Caudate nucleus (tissue), 63 donors: ENCODE measurements at places on chromosomes 3 and 15.

- no peak for DNase-seq
Measured at GRCh38 chr15:48361685-48362084, 30.5 kb downstream of the DUT start.

DNA sequence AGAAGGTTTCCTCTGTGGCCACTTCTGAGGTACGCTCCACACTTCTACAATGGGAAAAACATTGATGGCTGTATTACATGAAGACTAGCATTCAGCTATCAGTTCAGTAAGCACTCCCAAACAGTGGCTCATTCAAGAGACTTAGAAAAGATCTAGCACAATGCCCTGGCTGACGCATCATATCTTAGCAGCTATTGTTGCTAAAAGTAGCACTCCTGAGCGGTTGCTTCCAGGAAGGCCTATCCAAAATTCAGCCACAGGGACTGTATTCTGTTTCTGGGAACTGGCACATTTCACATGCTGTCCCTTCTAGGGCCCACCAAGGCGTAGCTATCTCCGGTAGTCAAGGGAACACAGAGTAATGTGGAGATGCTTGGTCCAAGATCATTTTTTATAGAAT lies 21.2 kb upstream of the SPRED1 start:
- DNase-seq = no peak

DNA sequence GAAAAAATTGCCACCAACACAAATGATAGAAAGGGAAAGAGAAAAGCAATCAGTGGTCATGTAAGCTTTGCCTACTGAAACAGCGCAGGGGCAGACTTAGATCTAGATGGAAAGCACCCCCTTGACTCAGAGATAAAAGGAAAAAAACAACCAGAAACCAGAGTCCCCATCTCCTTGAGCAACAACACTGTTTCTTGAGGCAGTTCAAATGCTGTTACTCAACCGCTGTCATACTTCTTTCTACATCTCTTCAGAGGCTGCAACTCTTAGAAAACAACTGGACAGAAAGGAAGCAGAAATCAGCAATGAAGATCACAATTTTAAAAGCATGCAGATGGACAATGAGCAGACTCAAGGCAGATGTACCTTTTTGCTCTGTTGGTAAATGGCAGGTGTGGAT lies 36.5 kb downstream of the FSIP1 start:
- DNase-seq = no peak

DNA sequence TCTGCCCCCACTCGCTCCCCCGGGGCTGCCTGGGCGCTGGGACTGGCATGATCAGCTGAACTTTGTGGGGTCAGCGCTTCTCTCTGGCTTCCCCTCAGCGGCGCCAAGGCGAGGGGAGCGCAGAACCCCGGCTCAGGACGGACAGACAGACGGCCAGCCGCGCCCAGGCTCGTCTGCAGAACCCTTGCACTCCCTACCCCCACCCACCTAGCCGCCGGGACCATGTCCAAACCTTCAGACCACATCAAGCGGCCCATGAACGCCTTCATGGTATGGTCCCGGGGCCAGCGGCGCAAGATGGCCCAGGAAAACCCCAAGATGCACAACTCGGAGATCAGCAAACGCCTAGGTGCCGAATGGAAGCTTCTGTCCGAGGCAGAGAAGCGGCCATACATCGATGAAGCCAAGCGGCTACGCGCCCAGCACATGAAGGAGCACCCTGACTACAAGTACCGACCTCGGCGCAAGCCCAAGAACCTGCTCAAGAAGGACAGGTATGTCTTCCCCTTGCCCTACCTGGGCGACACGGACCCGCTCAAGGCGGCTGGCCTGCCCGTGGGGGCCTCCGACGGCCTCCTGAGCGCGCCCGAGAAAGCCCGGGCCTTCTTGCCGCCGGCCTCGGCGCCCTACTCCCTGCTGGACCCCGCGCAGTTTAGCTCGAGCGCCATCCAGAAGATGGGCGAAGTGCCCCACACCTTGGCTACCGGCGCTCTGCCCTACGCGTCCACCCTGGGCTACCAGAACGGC lies 621 bp downstream of the SOX14 start:
- no peak for DNase-seq

GRCh38 chr3:113658107-113658506 lies 38.3 kb downstream of the USF3 start:
- DNase-seq = no peak

DNA sequence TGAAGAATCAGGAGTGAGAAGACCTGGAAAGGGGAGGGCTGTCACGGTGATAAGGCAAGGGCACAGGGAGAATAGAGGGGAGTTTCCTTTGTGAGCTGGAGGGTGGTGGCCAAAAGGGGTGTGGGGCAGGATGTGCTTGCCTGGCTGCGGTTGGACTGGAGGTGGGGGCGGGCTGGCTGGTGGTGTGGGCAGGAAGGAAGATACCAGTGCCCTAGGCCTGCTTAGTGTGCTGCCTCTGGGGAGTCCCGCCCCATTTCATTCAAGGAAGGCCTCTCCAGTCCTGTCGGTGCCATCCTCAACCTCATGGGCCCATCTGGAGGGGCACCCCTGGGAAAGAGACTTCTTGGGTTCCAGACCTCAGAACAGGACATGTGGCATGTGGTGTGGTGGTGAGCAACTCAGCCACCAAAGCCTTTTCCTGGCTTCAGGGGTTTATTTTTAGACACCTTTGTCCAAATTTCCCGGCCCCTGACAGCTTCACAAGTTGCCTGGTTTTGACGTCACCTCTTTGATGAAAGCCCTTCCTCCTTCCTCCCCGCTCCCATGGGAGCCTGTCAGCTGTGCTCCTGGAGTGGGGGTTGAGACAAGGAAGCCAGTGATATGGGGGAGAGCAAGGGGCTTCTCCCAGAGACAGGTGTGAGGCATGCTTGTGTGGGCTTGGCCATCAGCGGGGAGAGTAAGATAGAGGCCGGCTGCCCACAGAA lies 15.6 kb downstream of the TEX264 start:
- DNase-seq = no peak

GRCh38 chr3:4464576-4464975 lies 2.5 kb downstream of the SUMF1 start:
- DNase-seq = no peak

- no peak for DNase-seq
Measured at GRCh38 chr3:52269776-52270175, 8.7 kb downstream of the WDR82 start.

DNA sequence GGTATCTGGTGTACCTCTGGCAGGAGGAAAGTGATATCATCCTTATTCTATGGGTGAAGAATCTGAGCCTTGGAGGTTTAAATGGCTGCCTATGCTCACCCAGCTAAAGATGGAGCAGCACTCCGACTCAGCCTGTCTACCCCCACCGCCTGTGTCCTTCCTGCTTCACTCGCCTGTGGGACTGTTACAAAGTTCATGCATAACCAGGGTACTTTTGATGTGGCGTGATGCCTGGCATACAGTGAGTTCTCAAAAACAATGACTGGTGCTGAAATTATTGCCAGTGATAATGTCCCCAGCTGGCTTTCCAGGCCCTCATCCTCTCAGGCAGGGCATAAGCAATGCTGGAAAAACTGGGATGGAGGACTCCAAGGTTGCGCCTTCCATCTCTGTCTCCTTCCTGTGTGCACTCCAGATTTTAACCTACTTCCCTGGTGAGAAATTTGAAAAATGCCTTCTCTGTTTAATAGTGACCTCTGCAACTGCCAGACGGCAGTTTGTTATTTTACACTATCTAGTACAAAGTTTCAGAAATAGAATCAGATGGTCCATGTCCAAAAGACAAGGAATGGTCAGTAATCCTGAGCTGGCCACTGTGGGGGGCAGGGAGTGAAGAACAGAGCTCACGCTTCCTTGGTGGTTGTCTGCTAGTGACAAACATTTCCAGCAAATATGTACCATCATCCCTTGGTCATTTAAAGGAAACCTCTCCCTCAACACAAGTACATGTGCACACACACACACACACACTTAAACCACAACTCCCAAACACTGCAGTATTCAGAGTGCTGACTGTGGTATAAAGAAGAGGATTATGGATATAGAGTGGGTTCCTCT lies 86.5 kb upstream of the NMNAT3 start:
- no peak for DNase-seq

DNA sequence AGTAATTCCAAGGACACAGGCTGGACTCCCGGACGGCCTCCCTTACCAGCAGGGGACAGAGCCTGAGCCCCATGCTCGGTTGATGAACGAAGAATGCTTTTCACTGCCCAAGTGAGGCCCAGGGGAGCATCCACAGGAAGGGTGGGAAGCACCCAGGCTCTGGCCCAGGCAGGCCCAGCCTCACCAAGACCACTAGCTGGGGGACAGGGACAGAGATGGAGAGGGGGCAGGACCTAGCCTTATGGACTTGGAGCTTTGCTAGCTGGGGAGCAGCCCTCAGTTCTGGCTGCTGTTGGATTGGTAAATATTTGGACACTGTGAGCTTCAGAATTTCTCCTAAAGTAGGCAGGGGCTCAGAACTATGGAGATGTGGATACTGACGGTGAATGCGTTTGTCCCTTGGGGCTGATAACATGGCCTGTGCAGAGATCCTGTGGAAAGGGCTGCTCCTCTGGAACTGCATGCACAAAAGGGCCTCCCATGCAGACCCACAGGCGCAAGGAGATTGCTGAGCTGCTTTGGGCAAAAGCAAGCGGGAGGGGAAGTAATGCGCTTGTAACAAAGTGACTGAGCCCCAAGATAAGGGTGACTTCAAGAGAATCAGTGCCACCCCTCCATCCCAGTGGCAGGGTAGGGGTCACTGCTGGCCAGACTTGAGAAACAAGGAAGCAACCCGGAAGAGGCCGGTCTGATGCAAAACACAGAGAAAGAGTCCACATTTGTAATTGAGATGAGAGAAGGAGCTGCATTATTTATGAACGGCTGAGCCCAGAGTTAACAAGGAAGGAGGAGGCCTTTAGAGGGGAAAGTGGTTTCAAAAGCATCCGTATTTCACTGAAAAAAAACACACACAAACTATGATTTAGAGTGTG lies 70.1 kb upstream of the MEF2A start:
- no peak for DNase-seq

DNA sequence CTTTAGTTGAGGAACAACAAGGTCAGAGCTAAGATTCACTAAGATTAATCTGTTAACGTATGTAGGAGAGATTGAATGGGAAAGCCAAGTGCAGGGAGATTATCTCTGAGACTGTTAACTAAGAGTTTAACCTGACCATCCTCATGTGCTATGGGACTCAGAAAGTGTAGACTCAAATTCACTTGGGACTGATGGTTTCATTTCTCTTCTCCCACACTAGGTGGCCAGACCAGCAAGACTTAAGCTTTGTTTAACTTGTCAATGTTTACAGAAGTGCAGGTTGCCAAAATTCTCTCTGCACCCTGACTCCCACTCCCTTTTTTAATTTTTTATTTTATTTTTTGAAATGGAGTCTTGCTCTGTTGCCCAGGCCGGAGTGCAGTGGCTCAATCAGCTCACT lies 6.3 kb upstream of the HEXA start:
- DNase-seq = no peak

GRCh38 chr3:142337994-142338393 lies 109.8 kb downstream of the XRN1 start:
- DNase-seq = no peak

GRCh38 chr3:113270786-113271185 lies 59.4 kb downstream of the BOC start:
- no peak for DNase-seq

GRCh38 chr3:155079468-155079745 lies 712 bp upstream of the MME start:
- no peak for DNase-seq

DNA sequence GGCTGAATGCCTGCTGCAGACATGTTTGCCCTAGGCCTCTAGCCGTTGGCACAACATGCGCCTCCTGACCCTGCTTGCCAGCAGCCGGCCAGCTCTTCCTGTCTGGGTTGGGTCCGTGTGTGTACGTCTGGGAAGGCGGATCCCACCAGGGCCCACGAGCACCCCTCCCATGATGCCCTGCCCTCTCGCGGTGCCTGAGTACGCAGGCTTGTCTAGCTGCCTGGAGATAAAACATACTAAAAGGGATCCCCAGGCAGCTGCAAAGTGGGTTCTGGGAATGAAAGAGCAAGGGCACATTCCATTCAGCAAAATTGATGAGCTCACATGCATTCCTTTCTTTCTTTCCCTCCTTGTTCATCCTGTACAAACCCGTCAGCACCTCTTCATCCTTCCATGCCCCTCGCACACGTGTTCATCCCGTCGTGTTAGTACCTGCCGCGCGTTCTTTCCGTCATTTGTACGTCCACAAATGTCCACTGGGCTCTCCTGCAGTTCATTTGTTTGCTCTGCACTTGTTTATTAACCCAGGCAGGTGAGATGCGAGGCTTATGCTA lies 74.3 kb downstream of the FBLN2 start:
- no peak for DNase-seq

DNA sequence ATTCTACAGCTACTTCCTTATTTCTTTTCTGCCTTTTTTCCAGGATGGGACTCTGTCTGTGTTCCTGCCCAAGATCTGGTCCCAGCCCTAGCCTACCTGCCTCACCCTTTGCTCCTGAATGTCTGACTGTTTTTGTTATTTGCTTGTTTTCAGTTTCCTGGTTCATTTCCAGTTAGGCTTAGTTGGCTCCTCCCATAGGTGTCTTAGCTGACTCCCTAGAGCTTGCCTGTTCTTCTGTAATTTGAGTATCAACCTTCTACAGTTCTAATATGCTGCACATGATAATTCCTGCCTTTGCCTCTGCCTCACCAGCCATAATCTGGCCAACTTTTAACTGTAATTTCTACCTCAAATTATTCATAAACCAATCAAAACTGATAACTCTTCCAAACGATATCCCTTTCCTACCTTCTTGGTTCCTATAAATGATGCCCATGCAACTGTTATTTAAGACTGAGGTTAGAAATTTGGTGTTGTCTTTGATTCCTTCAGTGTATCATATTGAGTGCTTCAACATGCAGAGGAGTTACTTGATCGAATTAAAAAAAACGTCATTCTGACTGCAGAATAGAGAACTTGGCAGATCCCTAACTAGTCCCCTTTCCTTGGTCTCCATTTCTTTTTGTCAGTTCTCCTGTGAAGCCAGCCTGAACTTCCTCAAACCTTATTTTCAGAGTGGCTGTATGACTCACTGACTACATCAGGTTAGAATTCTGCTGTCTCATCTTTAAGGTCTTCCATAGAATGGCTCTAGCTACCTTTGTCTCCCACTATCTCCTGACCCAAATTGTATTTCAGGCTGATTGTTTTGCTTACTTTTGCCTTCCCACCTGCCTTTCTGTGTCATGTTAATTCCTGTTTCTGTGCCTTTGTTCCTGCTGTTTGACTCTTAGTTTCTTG lies 8.4 kb downstream of the GOLM2 start:
- DNase-seq = no peak

DNA sequence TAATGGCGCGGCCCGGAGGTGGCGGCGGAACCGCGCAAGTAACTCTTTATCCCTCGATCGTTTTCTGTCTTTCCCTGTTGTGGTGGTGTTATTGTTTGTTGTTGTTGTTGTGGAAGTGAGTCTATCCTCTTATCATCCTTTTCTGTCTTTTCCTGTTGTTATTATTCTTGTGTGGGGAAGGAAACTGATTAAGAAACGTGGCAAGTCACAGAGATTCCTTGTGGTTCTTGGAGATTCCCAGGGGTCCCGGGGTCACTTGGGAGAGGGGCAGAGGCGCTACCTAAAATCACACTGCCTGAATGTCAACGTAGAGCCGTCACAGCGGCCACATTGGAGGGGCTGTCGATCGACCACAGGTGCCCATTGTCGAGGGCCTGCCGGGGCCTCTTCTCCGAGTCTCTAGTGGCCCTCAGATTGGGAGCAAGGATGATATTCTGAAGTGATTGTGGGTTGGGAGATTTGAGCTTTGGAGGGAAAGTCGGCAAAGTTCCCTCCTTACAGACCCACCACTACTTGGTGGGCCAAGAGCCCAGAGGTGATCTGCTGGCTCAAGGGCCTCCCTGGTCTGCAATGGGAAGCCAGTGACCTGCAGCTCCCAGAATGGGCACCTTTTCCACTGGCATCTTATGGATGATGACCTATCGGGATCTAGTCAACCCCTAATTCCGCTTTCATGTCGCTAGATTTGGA lies 790 bp downstream of the PARP14 start:
- DNase-seq = no peak
